ENCODE measurements at places on chromosomes 1 and 21. TPM values are rescaled to one million over a fixed set of nuclear protein-coding genes. Genes with fewer than 3 reads are reported as not detected.
A peak's percentile ranks its signal among the peaks of the same experiment; 100 is the strongest.

DENND2C gene
- 5.9 TPM for total RNA-seq

DNA sequence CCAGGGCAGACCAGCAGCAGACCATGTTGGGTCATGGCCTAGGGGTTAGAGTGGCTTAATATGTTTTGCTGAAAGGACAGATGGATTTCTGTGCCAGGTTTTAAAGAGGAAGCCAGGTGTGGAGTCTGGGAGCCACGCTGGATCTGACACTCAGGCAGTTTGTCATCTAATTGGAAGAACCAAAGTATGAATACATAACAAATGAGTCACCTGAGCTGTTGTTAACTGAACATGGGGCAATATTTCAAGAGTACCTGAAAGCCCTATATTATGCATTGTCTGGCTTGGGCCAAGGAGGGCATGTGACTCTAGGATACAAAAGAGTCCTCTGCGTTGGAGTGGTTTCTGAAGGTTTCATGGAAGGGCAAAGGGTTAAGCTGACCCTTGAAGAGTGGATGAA, 70.6 kb downstream of the LMO4 start:
- no peak for DNase-seq
- no peaks in the 10 kb centered on the region for H3K36me3 ChIP-seq
- H3K27ac ChIP-seq: no peak overlapping the region
- H3K27me3 ChIP-seq: no peaks in the 10 kb centered on the region
- H3K4me3 ChIP-seq: no peak overlapping the region
- no peaks in the 10 kb centered on the region for H3K4me1 ChIP-seq

DNA sequence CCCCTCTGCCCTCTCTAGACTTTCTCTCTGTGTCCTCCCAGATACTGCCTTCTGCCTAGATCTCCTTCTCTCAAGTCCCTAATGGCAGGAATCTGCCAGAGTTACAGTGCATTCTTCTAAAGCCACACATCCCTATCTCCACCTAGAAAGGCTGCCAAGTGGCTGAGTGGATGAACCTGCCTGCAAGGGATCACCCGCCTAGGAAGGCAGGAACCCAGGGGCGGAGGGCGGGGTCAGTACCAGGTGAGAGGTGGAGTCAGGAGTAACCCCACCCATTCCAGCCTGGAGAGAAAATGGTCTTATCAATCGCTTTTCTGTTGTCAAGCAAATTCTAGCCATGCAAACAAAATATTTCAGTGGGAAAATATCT, 60.8 kb downstream of the BCAR3 start:
- no peak overlapping the region for H3K4me3 ChIP-seq
- H3K27ac ChIP-seq: no peak overlapping the region
- DNase-seq: no peak
- H3K36me3 ChIP-seq: no peaks in the 10 kb centered on the region

- H3K27me3 ChIP-seq: no peaks in the 10 kb centered on the region
- no peak overlapping the region for H3K27ac ChIP-seq
- H3K36me3 ChIP-seq: no peaks in the 10 kb centered on the region
- peaks cover 2% of the 10 kb centered on the region for H3K4me1 ChIP-seq
Measured at GRCh38 chr1:65360648-65361047, 51.3 kb downstream of the DNAJC6 start.

DNA sequence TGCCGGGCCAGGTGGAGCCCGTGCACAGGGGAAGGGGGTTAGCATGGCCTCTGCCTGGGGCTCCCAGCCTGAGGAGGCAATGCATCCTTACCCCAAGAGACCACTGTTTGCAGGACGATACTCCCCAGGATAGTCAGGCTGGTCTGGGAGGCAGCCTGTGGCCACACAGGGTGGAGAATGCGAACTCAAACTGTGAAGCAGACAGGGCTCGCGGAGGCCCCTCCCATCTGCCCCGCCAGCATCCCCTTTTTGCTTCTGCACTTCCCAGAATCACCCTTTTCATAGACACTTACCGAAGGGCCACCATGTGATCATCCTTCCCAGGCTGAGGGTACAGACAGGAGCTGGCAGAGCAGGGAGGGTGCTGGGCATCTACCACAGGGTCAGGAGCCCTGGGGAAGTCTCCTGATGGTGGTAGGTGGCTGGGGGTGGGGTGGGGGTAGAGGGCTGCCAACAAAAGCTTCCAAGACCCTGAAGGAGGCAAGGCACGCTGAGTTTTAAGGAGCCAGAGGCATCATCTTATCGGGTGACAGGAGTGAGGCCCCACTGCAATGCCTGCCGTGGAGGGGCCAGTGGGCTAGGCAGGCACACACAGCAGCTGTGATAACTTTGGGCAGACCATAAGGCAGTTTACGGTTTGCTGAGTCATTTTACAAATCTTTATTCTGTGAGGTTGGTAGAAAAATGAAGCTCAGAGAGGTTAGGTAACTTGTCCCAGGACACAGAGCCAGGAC, 31.3 kb upstream of the BTG2 start:
- H3K4me1 ChIP-seq: peaks cover 4% of the 10 kb centered on the region
- peak overlapping the region; percentile 76 for H3K27ac ChIP-seq
- H3K36me3 ChIP-seq: no peaks in the 10 kb centered on the region
- DNase-seq: no peak
- H3K27me3 ChIP-seq: no peaks in the 10 kb centered on the region

- H3K4me3 ChIP-seq: no peak overlapping the region
- H3K27me3 ChIP-seq: no peaks in the 10 kb centered on the region
- DNase-seq: no peak
Measured at GRCh38 chr1:22491995-22492715, 40.5 kb downstream of the ZBTB40 start.

- no peaks in the 10 kb centered on the region for H3K27me3 ChIP-seq
- no peaks in the 10 kb centered on the region for H3K36me3 ChIP-seq
- no peak for DNase-seq
- H3K27ac ChIP-seq: no peak overlapping the region
Measured at GRCh38 chr1:221667504-221667903, 74.4 kb downstream of the DUSP10 start.

- no peaks in the 10 kb centered on the region for H3K4me1 ChIP-seq
- no peak overlapping the region for H3K4me3 ChIP-seq
- no peaks in the 10 kb centered on the region for H3K27me3 ChIP-seq
- H3K36me3 ChIP-seq: no peaks in the 10 kb centered on the region
Measured at GRCh38 chr1:154943649-154944400, 7.3 kb upstream of the PMVK start.

OLFML3 gene
- total RNA-seq: 19.8 TPM

GRCh38 chr1:59292562-59292961, 4.3 kb upstream of the FGGY start:
- no peaks in the 10 kb centered on the region for H3K36me3 ChIP-seq
- DNase-seq: no peak
- no peak overlapping the region for H3K4me3 ChIP-seq
- no peaks in the 10 kb centered on the region for H3K4me1 ChIP-seq

DNA sequence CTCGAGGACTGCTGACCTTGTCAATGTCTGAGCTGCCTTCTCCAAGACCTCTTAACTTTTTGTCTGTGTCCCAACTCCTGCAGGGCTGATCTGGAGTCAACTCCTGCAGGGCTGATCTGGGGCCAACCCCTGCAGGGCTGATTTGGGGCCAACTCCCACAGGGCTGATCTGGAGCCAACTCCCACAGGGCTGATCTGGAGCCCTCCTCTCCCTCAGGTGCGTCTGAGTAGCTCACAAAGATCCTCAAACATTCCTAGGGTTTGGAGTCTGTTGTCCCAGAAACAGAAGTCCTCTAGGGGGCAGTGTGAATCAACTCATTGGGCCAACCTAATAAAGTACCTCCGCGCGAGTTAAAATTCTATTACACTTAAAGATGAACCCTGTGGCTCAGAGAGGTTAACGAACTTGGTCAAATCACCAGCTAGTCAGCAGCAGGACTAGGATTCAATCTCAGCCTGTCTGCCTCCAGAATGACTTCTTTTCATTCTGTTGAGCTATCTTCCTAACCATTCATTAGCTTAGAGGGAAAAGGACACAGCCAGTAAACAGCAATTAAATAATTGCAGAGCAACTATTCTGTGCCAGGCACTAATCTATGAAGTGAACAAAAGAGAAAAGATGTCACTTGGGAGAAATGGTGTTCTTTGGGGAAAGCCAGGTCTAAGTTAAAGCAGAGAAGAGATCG, 17.2 kb upstream of the RLF start:
- DNase-seq: peak; percentile 46
- H3K4me3 ChIP-seq: no peak overlapping the region
- H3K4me1 ChIP-seq: no peaks in the 10 kb centered on the region
- H3K27ac ChIP-seq: no peak overlapping the region

- no peak for DNase-seq
- no peaks in the 10 kb centered on the region for H3K4me1 ChIP-seq
- H3K27me3 ChIP-seq: no peaks in the 10 kb centered on the region
- no peak overlapping the region for H3K27ac ChIP-seq
Measured at GRCh38 chr1:25556791-25557476, 13.5 kb downstream of the LDLRAP1 start.

GRCh38 chr1:62235576-62235975, 40.9 kb downstream of the L1TD1 start:
- H3K27me3 ChIP-seq: no peaks in the 10 kb centered on the region
- no peaks in the 10 kb centered on the region for H3K36me3 ChIP-seq
- no peak overlapping the region for H3K4me3 ChIP-seq
- no peak overlapping the region for H3K27ac ChIP-seq

DNA sequence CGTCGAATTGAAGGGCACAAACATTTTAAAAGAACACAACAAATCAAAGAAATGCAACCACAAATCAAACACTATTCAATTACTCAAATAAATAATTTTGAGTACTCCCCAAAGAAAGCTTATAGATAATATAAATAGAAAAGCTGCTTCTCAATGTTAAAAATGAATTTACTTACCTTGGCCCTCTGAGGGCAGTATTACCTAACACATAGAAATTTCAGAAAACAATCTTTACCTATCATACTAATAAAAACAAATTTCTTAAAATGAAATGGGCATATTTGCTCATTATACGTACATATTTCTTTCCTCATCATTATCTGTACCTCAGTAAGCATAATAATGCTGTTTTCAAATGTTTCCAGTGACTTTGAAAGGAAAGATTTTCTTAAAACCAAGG, 141.8 kb downstream of the AKT3 start:
- H3K27ac ChIP-seq: no peak overlapping the region
- H3K36me3 ChIP-seq: no peaks in the 10 kb centered on the region
- H3K4me1 ChIP-seq: no peaks in the 10 kb centered on the region
- no peaks in the 10 kb centered on the region for H3K27me3 ChIP-seq

NCAM2 gene
- 4.4 TPM for total RNA-seq

PPIAL4G gene
- 0.09 TPM for total RNA-seq

DNA sequence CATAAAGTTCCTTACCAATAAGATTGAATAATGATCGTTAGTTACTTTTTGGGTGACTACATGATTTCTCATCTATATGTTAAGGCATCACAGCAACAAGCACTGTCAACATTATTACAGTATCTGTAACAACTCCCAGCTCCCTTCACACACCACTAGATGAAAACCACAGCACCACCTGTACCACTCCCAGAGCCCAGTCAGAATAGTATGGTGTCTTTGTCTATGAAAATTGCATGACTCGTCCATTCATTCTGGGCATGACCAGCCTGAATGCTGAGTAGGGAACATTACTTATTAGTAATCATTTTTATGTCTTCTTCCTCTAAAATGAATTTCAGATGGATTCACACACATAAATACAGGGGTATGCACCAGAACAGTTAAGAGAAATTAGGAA, 7.0 kb downstream of the OLFML2B start:
- H3K36me3 ChIP-seq: no peaks in the 10 kb centered on the region
- no peak for DNase-seq
- H3K4me3 ChIP-seq: no peak overlapping the region
- peaks cover 17% of the 10 kb centered on the region for H3K4me1 ChIP-seq
- no peak overlapping the region for H3K27ac ChIP-seq
- H3K27me3 ChIP-seq: no peaks in the 10 kb centered on the region

DNA sequence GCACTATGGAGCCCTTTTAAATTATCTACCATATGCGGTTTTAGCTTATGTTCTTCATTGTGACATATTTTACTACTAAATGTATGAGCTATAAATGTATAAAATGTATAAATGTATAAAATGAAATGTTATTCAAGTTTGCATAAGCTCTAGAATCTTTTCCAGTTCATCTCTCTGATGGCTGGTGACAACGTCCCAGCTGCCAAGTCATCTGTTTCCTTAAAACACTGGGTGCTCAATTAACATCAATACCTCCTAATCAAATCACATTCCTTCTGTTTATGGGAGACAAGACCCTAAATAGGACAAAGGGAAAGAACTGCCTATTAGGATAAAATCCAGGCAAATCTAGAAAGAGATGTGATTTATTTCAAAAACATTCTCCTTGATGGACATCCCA, 22.9 kb downstream of the DSTYK start:
- no peak for DNase-seq
- H3K36me3 ChIP-seq: no peaks in the 10 kb centered on the region
- no peak overlapping the region for H3K4me3 ChIP-seq

DNA sequence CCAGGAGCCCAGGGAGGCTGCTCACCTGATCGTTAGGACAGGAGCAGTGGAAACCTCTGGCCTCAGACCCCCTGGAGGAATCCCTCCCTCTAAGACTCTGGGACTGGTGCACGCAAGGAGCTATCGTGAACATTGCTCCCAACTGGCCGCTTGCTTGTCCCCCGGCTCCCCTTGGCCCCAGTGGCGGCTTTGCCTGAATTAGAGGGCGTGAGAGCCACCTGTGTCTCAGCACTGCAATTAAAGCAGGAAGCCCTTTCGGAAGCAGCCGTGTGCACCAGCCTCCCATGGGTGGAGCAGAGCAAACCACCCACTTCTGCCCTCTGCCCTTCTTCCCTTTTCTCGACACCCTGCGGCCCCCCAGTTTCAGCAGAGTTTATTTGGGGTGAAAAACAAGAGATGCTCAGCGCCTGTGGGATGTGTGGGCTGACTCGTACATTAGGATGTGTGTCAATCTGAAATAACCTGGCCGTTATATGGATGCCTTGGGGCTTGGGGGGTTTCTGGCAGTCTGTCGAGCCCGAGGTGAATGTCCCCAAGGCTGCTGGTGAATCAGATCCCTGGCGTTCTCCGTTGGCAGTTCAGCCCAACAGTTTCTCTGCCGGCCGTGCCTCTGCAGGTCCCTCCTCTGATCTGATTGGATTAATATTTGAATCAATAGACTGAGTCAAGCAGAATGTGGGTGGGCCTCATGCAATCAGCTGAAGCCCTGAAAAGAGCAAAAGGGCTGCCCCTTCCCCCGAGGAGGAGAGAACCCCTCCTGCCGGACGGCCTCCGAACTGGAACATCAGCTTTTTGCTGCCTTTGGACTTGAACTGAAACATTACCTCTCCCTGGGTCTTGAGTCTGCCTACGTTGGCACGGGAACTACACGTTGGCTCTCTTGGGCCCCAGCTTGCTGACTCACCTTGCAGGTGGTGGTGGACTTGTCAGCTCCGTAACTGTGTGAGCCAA, 7.3 kb upstream of the UMODL1 start:
- H3K27me3 ChIP-seq: no peaks in the 10 kb centered on the region
- H3K36me3 ChIP-seq: no peaks in the 10 kb centered on the region
- no peak overlapping the region for H3K27ac ChIP-seq

- H3K4me1 ChIP-seq: no peaks in the 10 kb centered on the region
- H3K27ac ChIP-seq: no peak overlapping the region
- no peaks in the 10 kb centered on the region for H3K36me3 ChIP-seq
- no peaks in the 10 kb centered on the region for H3K27me3 ChIP-seq
- no peak overlapping the region for H3K4me3 ChIP-seq
- DNase-seq: no peak
Measured at GRCh38 chr1:232678185-232678886, 48.4 kb upstream of the SIPA1L2 start.

All from aorta (tissue), 5 donors.